Astrocyte of the cerebellum (primary cell): ENCODE measurements at places on chromosomes 3 and 15.

- no peak for DNase-seq
Observed at GRCh38 chr15:100847194-100847593, 32.4 kb upstream of the ALDH1A3 start.

- no peak for DNase-seq
Observed at GRCh38 chr3:35671483-35671882, 32.2 kb downstream of the ARPP21 start.

DNA sequence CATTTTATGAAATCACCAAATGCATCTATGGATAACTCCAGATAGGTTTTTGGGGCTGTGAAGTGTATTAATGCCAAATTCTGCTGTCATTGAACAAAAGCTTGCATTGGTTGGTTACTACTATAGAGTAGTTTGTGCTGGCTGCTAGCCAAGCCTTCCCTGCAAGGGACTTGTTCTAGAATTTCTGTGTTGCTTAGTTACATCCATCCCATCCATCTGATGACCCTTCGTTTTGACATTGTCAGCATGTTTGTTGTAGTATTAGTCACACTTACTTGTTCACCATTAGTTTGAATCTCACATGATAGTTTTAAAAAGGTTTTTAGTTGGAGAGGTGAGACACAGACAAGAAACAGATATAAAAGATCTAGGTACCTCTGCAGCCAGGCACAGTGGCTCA, 7.0 kb upstream of the NIPA2 start:
- DNase-seq, result no peak

DNA sequence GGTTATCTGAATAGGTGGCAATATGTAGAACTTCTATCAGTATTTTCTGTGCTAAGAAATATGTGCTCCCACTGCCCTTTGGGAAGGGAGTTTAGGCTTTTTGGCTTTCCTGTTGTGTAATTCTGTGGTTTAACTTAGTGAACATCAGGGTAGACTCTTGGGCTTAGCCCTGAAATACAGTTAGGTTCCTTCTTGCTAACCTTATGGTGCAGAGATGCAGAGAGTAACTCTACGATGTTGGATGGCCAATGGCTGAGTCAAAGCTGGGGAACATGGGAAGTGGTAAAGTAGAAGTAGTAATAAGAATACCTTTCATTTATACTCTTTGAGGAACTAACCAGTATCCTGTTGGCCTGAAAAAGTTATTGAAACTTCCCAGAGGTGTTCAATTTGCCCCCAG, 80.8 kb upstream of the IL12A start:
- no peak for DNase-seq

DNA sequence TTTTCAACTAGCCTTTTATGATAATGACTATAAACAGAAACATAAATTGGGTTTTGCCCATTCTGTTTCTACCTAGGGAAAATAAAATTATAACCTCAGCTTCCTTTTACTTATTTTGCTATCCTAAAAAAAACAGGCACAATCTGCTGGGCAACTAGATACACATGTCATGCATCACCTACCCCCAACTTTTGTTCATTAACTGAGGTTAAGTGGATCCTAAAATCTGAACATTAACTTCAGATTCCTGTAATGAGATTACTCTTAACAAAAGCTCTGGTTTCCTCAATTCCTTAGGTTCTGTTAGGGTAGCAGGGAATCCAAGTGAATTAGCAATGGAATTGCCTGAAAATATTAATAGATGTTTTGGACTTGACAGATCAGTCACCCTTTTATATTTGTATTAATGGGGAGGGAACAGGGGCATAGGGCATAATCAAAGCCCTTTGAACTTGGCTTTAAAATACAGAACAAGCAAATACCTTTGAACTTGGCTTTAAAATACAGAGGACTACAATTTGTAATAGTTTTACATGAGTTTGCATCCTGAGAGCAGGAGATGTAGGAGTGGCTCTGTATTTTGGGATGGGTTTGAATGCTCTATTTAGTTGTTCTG, 106.6 kb downstream of the FEZF2 start:
- DNase-seq, result no peak

GRCh38 chr15:58694641-58695398, 54.7 kb downstream of the ADAM10 start:
- no peak for DNase-seq

DNA sequence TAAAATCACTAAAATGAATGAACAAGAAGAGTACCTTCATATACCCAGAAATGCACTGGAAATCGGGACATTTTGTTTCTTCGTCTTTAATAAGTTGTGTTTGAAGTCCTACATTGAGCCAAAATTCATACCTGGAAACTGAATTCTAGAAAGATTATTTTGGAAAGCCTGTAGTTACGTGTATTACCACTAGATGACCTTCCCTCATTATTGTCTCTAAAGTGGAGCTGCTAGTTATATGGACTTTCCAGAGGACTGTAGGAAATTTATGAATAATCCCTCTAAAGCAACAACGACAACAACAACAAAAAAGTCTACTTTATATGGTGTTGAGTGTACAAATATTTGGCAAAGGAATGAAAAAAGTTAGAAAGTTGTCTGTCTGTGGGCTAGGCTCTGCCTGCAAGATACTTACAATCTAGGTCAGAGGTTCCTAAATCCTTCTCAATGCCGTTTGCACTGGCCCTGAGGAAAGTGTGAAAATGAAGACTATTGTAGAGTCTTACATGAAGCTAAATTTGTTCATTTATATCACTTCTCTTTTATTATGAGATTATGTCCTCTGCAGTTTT, 234.8 kb upstream of the NR2E3 start:
- no peak for DNase-seq

DNA sequence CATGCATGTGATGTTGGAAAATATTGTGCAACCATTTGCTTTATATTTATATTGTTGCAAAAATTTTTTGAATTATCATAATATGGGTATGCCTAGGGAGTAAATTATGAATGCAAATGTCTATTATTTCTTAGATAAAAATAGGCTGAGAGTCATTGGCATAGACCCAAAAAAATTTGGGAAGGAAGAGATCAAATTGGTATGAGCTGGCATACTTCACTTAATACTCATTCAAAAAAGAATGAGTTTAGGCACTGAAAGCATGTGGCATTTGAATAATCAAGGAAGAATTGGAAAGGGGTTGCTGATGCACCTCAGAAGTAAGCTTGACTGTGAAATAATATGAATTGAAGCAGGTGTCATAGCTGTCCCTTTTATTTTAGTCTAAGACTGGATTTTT, 764.0 kb upstream of the DPPA4 start:
- no peak for DNase-seq

DNA sequence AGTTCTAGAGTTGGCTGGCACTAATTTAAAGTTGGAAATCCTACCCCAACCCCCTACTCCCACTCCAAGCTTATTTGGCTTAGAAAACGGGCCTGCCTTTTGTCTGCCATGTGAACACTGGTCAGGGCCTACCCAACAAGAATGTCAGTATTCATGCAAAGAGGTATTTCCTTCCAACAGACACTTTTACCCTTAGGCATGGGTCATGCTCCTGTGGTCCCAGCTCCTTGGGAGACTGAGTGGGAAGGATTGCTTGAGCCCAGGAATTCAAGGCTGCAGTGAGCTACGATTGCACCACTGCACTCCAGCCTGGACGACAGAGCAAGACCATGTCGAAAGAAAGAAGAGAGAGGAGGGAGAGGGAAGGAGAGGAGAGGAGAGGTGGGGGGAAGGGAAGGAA, 137.5 kb upstream of the LRTM1 start:
- no peak for DNase-seq

DNA sequence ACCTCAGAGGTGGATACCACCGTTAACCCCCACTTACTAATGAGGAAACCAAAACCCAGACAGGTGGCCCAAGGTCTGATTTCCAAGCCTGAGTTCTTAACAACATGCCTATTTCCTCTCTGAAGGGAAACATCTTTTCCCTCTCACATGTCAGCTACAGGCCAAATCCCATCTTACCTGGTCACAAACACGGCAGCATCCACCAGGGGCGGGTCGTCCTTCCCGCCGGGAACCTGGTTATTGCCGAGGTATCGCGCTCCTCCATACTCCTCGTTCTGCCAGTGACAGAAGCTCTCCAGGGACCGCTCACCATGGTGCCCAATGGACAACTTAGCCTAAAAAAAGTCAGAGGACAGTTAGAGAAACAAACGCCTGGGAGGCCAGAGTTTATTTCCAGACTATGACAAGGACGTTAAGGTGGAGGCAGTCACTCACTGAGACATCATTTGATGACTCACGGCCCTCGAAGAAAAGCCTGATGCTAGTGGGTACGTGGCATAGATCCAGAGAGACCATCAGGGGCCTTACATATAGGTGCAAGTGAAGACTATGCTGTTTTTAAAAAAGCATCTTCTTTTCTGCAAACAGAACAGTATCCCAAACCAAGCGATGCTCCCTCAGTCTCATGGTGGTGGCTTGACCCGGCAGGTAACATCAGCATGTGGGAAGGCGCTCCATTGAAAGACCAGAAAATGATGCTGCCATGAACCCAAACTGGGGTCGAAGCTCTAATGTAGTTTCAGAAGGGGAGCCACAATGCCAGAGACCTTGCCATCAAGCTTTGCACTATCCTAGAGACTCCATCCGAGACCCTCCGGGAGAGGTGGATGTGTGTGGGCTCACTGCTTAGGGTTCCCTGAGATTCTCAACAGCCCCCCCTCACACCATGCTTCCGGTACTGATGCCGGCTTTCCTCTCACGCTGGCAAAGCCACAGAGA, 80.2 kb downstream of the ADAMTS17 start:
- no peak for DNase-seq

GRCh38 chr15:101494251-101494796, 4.8 kb upstream of the PCSK6 start:
- no peak for DNase-seq

GRCh38 chr15:96219681-96220080, 110.8 kb upstream of the NR2F2 start:
- DNase-seq, result no peak
